ENCODE measurements at places on chromosomes 11 and 22. TPM values are rescaled to one million over a fixed set of nuclear protein-coding genes. Genes with fewer than 3 reads are reported as not detected.

- H3K4me3 ChIP-seq: no peak overlapping the region
- peaks cover 24% of the 10 kb centered on the region for H3K27me3 ChIP-seq
- H3K4me1 ChIP-seq: peaks cover 4% of the 10 kb centered on the region
- H3K27ac ChIP-seq: no peak overlapping the region
Measured at GRCh38 chr11:26573896-26574295, 1.8 kb upstream of the MUC15 start.

GRCh38 chr11:120388261-120388660 is 52.0 kb downstream of the ARHGEF12 start:
- no peak for DNase-seq
- peaks cover 78% of the 10 kb centered on the region for H3K4me1 ChIP-seq
- H3K4me3 ChIP-seq: no peak overlapping the region
- no peaks in the 10 kb centered on the region for H3K27me3 ChIP-seq
- peaks cover 3% of the 10 kb centered on the region for H3K36me3 ChIP-seq

- peaks cover 12% of the 10 kb centered on the region for H3K4me1 ChIP-seq
- no peak overlapping the region for H3K4me3 ChIP-seq
- DNase-seq: no peak
- no peaks in the 10 kb centered on the region for H3K27me3 ChIP-seq
- peaks cover 2% of the 10 kb centered on the region for H3K36me3 ChIP-seq
- H3K27ac ChIP-seq: no peak overlapping the region
Measured at GRCh38 chr22:27399161-27399560, 402.4 kb downstream of the MN1 start.

- H3K4me3 ChIP-seq: no peak overlapping the region
- H3K4me1 ChIP-seq: peaks cover 4% of the 10 kb centered on the region
- no peaks in the 10 kb centered on the region for H3K36me3 ChIP-seq
Measured at GRCh38 chr11:1906181-1906580, 13.3 kb upstream of the TNNT3 start.

DNA sequence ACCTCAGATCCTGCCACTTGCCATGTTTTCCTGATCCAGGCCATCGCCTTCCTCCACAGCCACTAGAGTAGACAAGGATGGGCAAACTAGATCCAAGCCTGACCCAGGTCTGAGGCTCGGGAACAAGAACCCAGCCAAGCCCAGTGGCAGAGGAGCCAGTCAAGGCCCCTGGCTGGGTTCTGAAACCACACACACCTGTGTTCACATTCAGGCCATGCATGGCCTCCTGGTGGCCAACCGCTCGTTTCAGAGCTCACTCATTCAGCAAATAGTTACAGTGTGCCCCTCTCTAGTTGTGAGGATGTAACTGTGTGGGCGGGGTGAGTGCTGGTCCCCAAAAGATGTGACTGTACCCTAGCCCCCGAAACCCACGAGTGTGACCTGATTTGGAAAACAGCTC is 337.6 kb downstream of the CTTN start:
- H3K36me3 ChIP-seq: no peaks in the 10 kb centered on the region
- no peak overlapping the region for H3K4me3 ChIP-seq
- H3K27ac ChIP-seq: no peak overlapping the region

OR4C3 gene
- not detected for total RNA-seq

Measured in osteocyte (in vitro differentiated cells).